ENCODE measurements at places on chromosomes 16 and 17. TPM values are rescaled to one million over a fixed set of nuclear protein-coding genes. Genes with fewer than 3 reads are reported as not detected.

ABCA9 gene
- 0.17 TPM for total RNA-seq

CCDC200 gene
- 0.74 TPM for total RNA-seq

DUSP14 gene
- 11.2 TPM for total RNA-seq

DNA sequence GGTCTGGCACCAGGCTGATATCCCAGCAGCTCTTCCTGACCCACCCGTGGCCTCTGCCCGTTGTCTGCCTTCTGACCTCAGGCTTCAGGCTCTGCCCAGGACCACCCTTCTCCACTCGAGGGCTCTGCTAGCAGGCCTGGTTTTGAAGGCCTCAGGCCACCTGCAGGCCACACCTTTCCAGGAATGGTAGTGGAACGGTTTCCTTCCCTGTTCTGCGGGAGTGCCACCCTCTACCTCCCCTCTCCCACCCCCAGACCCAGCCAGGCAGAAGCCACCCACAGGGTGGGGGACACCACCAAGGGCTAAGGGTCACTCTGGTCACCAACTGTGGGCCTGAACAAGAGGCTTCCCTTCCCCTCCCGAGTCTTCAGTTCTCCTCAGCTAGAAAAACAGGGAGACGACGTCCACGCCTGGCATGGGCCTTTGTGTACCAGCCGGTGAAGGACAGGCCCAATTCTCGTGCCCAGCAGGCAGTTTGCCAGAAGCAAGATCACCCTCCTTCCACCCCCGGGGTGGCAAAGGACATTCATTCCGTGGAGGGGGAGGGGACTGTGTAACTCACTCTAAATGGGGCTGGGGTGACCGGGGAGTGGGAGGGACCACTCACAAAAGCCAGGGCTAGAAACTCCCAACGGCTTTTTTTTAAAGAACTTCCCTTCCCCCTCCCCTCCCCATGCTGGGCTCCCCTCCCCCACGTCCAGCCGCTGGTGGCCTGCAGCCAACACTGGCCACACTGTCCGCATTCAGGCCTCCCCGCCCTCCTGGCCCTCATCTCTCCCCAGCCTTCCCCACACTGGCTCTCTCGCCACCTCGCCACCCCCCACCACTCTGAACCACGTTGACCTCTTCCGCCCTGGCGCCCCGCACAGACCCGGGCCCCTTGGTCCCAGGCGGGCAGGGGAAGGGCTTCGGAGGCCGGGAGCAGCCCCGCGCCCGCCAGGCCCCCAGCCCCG, 7.7 kb downstream of the CBX4 start:
- peaks cover 5% of the 10 kb centered on the region for H3K36me3 ChIP-seq
- no peak overlapping the region for H3K4me3 ChIP-seq
- no peak for DNase-seq

GRCh38 chr16:82947698-82948097, 320.9 kb downstream of the CDH13 start:
- peaks cover 5% of the 10 kb centered on the region for H3K4me1 ChIP-seq
- H3K27me3 ChIP-seq: no peaks in the 10 kb centered on the region
- no peaks in the 10 kb centered on the region for H3K36me3 ChIP-seq
- no peak for DNase-seq
- no peak overlapping the region for H3K4me3 ChIP-seq

All from activated T-cell treated with anti-CD3 and anti-CD28 coated beads, Interleukin-2, amount 50 U/mL, for 72 hours (primary cell).